ENCODE measurements at places on chromosomes 13 and 19.

GRCh38 chr19:10829967-10830366 lies 6.0 kb downstream of the TMED1 start:
- no peak for DNase-seq

- no peak for DNase-seq
Observed at GRCh38 chr19:22144394-22144793, 52.4 kb downstream of the ZNF676 start.

DNA sequence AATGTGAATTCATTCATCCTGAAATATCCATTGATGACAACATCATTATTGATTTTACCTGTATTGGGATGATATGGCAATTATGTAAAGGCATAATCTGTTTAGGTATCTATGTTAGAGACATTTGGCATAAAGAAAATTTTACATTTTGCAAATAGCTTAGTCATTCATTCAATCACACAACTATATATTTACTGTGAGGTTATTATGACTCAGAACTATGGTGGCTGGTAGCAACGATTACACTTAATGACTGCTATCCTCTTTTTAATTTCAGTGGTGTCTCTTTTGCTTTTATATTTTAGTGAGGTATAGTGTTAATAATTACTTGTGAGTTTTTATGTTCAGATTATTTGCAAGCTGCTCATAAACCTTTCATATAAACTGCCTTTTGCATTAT lies 955.9 kb downstream of the SLITRK6 start:
- no peak for DNase-seq

DNA sequence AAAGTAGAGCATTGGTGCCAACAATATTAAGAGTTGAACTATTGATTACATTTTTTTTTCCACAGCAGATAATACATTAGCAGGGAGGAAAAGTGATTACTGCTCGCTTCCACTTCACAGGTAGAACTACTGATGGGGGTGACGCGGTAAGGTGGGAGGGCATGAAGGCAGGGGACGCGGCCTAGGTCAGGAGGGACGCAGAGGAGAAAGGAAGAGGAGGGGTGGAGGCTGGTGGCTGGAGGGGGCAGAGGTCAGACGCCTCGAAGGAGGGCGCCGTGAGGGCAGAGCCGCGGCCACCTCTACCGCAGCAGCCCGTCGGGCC lies 287 bp upstream of the B3GLCT start:
- DNase-seq, result no peak

DNA sequence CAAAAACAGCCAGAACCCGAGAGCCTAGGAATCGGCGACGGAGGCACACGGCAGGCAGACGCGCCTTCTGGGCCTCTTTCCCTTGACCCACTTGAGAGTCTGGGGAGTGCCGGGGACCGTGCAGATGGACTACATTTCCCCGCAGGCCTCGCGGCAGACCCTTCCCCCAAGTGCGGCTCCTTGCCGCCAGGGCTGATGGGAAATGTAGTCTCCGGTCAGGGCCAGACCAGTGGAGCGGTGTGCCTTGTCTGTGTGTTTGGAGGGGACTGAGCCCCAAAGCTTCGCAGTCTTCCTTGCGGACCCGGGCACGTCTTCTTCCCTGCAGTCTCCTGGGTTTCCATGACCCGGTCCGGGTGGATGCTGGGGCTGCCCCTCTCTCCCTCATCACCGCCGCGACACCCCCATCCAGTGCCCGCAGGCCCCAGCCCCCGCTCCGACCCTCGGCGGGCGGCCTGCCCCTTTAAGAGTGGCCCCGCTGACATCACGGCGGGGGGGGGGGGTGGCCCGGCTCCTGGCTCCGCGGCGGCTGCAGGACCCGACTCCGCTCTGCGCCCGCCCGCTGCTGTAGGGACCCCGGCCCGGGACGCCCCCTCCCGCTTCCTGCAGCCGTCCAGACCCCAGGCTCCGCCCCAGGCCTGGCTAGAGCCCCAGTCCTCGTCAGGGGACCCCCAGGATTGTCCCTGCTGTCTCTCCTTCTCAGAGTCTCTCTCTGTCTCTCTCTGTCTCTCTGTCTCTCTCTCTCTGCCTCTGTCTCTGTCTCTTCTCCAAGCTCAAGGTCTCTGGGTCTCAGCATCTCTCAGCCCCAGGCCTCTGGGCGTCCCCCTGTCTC lies 758 bp upstream of the CACNG7 start:
- DNase-seq, result no peak

DNA sequence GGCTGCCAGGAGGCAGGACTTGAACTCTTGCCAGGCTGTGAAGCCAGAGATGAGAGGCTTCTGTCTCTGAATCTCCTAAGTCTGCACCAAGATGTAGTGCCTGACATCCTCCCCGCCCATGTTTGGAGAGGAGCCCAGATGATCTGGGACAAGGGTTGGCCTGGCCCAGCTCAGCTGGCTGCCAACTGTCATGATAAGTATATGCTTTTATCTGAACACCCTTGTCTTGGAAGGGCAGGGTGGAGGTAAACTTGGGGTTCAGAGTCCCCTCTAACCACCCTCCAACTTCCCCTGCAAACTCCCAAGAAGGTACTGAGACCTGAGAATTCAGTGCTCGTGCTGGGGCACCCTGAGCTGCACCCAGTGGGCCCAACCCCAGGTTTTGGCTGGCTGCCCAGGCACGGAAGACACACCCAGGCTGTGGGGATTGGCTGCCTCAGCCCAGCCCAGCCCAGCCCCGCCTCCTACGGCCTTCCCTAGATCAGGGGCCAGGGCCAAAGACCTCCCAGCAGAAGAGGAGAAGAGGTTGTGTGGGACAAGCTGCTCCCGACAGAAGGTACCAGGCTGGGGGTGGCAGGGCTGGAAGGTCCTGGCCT lies at the start of gene CYP4F12:
TSS of gene CYP4F12 (plus strand) at position 508 of the 596 bp plus-strand sequence. CDS start 443 bp downstream, outside the sequence.
- no peak for DNase-seq

GRCh38 chr19:38304352-38304865 lies 358 bp downstream of the C19orf33 start:
- DNase-seq, result no peak

DNA sequence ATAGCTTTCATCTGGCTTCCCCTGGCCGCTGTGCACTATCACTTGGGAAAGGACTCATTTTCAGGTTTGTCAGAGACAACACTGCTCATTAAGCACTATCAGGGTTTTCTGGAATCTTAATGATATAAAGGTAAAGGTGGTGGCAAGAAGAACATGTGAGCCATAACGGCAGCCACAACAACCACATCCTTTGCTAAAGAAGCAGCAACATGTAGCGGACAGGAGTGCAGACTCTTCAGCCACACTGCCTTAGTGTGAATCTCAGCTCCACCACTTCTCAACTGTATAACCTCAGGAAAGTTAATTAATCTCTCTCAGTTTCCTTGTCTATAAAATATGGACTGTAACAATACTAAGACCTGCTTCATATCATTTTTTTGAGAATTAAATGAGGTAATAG lies 24.1 kb upstream of the MIR17HG start:
- DNase-seq, result no peak

DNA sequence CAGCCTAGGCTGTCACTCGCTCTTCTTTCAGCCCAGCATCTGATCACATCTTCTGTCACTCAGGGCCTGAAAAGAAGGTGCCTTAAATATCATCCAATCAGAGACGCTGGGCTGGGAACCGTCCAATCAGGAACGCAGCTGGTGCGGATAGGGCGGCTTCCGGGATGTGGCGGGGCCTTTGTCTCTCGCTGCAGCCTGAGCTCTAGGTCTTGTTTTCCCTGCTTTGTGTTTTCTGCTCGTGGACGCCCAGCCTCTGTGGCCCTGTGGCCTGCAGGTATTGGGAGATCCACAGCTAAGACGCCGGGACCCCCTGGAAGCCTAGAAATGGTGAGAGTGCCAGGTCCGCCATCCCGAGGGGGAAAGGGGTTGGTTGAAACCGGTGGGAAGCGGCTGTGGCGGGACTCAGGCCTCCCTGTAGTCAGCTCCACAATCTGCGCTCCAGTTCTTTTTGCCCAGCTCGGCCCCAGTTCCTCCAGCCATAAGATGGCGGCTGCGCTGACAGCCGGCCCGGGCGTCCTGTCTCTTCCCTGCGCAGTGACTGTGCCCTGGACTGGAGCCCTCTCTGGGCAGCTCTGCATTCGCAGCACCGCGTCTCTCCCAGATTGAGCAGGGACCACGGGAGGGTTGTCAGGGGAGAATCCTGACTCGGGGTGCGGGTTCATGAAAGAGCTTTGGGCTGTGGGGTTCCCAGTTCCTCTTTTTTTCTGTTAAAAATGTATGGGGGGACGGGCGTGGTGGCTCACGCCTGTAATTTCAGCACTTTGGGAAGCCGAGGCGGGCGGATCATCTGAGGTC lies at the start of gene ZNF85:
TSS of gene ZNF85 (plus strand) at position 175 of the 795 bp plus-strand sequence. CDS start at position 325, 150 bp downstream.
- peak; percentile 81 for DNase-seq

DNA sequence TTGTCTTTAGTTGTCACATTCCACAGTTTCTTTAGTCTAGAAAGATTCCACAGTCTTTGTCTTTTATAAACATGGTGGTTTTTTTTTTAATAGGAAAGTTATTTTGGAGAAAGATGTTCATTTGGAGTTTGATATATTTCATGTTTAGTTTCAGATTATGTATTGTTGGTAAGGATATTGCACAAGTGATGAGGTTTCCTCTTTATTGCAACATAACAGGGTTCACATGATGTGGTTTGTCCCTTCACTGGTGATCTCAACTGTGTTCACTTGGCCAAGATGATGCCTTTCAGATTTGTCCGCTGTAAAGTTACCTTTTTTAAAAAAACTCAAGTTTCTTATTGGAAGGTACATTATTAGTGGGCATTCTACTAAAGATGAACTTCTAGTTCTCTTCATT lies 3.2 kb downstream of the ZNF230 start:
- DNase-seq, result no peak

DNA sequence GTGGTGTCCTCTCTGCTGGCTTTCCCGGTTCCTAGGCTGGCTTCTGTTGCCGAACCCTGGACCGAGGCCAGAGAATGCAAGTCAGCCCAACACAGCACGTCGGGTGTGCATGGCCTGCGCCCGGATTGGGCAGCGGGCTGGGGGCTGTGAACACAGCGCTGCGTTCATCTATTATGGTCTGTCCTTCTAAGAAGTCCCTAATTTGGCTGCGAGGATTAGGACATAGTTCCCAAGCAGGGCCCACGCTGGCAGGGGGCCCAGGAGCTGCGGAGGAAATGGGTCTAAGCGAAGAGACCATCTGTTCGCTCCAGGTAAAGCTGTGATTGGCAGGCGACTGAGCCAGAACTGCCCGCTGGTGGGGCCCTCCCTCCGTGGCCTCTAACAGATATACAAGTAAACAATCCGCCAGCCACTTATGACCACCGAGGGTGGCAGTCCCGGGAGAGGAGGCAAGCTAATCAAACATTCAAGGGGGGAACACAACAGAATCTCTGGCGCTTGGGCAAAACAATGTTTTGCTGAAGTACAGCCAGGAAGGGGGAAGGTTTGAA lies 6.0 kb downstream of the SYCE2 start:
- DNase-seq, result peak; percentile 99

- DNase-seq, result no peak
Observed at GRCh38 chr13:25493931-25494640, 122.3 kb downstream of the ATP8A2 start.

DNA sequence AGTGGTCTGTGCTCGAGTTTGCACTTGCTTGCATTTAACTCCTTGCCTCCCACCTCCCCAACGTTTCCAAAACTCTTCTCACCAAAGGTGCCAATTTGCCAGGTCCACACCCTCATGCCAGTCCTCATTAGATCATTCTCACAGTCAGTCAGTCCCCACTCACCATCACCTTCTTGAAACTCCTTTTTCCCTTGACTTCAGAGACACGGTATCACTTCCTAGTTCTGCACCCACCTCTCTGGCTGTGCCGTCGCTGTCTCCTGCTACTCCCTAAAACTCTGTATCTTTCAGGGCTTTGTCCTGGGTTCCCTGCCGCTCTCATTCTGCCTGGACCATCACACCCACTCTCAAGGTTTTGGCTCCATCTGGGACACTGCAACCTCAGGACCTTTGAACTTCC lies 19.6 kb downstream of the OLFM2 start:
- DNase-seq, result no peak

- DNase-seq, result no peak
Observed at GRCh38 chr13:46756977-46757376, 40.0 kb downstream of the ESD start.

- no peak for DNase-seq
Observed at GRCh38 chr13:44158098-44158521, 215.5 kb upstream of the SERP2 start.

- no peak for DNase-seq
Observed at GRCh38 chr13:91185294-91185863, 162.1 kb upstream of the MIR17HG start.

DNA sequence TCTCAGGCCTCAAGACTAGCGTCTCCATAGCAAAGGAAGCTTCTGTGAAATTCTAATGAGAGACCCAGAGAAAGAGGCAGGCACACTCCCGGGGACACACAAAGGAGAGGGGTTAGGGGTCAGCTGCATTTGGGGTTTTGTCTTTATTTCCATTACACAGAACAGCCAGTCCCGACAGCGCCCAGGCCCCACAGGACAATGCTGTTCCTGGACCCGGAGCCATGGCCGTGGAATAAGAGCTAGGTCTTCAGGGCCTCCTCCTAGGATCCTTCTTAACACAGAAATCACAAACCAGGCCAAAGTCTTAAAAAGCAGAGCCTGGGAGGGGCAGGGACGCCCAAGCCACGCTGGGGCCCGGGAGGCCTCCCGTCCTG lies 22.8 kb downstream of the KCTD15 start:
- no peak for DNase-seq

- no peak for DNase-seq
Observed at GRCh38 chr13:62932256-62932883, 1516.7 kb upstream of the PCDH20 start.

DNA sequence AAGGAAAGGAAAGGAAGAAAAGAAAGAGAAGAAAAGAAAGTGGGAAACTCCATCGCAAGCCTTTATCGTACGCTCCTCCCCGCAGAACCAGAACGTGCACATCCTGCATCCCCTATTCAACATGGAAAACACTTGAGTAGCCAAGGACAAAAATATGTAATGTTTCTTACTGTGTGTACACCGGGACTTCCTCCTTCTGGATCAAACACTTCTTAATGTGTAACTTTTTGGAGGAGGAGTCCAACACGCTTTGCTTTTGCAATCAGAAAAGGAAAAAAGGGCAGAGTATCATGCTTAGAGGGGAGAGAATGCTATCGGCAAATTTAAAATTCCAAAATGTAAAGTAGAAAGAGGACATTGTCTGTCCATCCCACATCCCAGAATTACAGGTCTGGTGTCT lies 7.8 kb upstream of the SHFL start:
- no peak for DNase-seq

Measured in NCI-H1417 treated with DMSO at 0.1 percent for 48 hours (cell line).